ENCODE measurements at places on chromosomes 7 and 10. TPM values are rescaled to one million over a fixed set of nuclear protein-coding genes. Genes with fewer than 3 reads are reported as not detected.

The COX19 gene
- 8.7 TPM for total RNA-seq

The UNCX gene
- total RNA-seq = not detected

The SLC26A4 gene
- 0.88 TPM for total RNA-seq

The CPA4 gene
- total RNA-seq = 4.1 TPM

The OR9A2 gene
- not detected for total RNA-seq

The SPOCK2 gene
- 8.5 TPM for total RNA-seq

GRCh38 chr7:71625545-71625944, 493.6 kb downstream of the GALNT17 start:
- DNase-seq = no peak

DNA sequence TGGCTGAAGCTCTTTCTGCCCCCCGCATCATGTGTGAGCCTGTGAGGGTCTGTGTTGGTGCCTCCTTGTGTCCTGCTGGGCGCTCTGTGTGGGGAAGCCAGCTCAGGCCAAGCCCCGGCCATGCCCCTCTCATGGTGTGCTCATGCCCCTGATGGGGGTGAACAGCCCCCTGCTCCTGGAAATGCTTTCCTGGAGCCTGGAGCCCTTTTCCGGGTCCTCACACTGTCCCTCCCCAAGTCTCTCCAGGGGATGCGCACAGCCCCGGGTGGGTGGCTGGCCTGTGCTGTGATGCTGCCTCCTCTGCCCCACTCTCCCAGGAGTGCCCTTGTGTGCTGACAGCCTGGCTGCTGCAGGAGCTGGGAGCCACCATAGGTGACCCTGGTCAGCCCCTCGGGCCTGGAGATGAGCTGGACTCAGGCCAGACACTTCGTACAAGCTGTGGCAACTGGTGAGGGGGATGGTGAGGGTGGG, 20.8 kb upstream of the ZNF862 start:
- DNase-seq = no peak

- no peak for DNase-seq
Observed at GRCh38 chr7:7570584-7570983, 3.9 kb downstream of the MIOS start.

DNA sequence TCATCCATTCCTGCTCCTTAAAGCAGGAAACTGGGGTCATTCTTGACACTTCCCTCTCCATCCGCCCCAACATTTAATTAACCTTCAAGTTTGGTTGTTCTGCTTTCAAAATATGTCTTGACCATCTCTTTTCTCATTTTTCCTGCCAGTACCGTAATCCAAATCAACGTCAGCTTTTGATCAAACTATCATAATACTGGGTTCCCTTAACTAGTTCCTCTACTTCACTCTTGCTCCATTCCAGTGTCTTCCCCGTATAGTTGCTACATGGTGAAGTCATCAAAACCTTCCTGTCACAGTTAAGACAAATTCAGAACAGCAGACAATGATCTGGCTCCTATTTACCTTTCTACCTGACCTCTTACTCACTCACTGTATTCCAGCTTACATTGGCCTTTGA, 6.6 kb upstream of the KLF14 start:
- no peak for DNase-seq

- DNase-seq = no peak
Observed at GRCh38 chr7:33195264-33195663, 65.9 kb downstream of the BBS9 start.

GRCh38 chr10:75230600-75231038, 5.1 kb downstream of the COMTD1 start:
- DNase-seq = peak; percentile 96

DNA sequence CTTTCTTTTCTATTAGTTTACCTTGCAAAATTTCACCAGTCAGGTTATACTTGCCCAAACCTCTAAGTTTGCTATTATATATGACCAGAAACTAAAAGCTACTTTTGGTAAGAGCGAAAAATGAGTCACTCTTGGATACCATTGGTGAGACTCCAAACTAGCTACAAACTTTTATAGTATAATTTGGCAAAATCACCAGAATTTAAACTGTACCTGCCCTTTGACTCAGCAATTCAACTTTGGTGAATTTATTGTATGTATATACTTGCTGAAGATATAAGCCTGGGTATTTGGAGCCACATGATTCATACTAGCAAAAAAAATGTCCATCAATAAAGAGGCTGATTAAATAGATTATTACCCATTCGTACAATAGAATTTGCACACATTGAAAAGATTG, 178.7 kb upstream of the STEAP1 start:
- DNase-seq = no peak

GRCh38 chr7:155645662-155646061, 1.2 kb downstream of the RBM33 start:
- DNase-seq = no peak

DNA sequence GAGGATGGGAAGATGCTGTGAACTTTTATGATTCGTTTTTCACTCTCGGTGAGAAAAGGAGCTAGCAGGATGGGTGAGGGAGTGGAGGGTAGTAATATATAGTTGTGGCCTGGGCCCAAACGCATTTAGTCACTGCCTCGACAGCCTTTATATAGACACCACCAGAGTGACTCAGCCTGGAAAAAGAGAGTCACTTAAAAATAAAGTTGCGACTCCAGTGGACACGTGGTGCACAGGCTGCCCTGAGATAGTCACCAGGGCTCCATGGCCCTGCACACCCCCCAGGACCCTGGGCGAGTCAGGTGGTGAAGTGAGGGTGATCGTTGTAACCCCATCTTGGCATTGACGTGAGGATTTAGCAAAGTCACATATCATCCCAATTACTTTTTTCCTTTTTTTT, 106.7 kb downstream of the CUX1 start:
- DNase-seq = no peak

DNA sequence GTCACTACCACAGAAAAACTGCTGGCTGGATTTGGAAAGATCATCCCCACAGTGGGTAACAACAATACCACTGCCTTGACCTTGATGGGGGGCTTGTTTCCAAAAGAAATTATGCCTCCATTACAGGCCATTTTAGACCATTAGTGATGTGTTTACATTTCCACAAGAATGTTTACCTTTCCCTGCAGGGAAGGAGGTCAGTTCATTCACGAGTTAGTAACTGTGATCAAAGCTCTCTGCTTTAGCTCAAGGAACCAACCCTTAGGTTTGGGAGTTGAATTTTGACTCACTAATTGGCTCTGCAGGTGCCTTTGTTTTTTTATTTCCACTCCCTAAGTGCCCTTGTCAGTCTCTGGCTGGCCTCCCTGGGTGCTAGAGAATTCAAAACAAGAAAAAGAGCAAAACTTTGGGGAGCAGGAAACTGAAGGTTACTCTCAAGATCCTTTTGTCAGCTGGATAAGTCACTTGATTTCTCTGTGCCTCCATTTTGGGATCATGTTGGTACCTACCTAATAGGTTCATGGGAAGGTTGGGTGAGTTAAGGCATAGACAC, 41.1 kb upstream of the NUPR2 start:
- DNase-seq = no peak

- DNase-seq = no peak
Observed at GRCh38 chr7:19248681-19249080, 103.5 kb upstream of the FERD3L start.

- no peak for DNase-seq
Observed at GRCh38 chr10:13224210-13224995, 9.8 kb downstream of the UCMA start.

DNA sequence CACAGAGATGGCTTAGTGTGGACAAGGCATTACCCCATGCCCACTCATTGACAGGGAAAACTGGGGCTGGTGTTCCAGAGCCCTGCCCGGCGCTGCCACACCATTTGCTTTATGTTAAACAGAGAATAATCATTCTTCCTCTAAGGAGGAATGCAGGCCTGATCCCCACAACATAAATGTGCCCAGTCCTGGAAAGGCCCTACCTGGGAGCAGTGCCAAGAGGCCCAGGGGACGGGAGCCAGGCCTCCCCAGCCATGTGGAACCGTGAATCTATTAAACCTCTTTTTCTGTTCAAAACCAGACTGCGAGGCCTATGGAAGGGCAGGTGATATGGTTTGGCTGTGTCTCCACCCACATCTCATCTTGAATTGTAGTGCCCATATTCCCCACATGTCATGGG, 264.1 kb downstream of the GRID1 start:
- DNase-seq = no peak
